ENCODE measurements at places on chromosomes 1 and 21.

GRCh38 chr1:184419350-184420161 is 32.7 kb downstream of the C1orf21 start:
- no peak for DNase-seq

DNA sequence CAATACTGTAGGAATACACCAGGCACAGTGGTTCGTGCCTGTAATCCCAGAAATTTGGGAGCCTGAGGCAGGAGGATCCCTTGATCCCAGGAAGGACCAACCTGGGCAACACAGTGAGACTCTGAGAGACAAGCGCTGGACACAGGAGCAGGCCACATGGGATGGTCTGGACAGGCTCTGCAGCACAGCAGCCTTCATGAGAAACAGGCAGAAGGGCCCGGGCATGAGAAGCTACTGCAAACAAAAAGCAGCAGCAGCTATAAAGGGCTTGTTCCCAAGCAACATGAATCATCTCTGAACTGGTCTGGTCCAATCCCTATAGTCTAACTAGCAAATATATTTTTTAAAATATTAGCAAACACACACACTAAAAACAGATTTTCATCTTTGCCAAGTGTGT is 35.5 kb upstream of the SLAMF9 start:
- no peak for DNase-seq

GRCh38 chr1:233570216-233570615 is 43.7 kb upstream of the KCNK1 start:
- DNase-seq: no peak

DNA sequence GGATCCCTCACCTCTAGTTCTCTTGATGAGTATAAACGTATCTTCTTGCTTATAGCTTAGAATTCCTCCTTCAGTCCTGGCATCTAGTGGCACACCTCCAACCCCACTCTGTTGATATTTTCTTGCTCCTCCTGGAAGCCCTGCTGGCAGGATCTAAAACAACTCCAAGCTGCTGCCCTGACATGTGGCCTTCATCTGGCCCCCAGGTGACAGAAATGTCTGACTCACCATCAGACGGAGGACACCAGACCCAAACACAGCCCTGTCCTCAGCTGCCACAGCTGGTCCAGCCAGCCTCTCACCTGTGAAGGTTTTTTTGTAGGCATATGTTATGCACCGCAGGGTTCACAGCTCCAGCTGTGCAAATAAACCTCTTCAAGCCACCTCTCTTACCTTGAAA is 53.4 kb downstream of the KRTAP19-8 start:
- DNase-seq: no peak

DNA sequence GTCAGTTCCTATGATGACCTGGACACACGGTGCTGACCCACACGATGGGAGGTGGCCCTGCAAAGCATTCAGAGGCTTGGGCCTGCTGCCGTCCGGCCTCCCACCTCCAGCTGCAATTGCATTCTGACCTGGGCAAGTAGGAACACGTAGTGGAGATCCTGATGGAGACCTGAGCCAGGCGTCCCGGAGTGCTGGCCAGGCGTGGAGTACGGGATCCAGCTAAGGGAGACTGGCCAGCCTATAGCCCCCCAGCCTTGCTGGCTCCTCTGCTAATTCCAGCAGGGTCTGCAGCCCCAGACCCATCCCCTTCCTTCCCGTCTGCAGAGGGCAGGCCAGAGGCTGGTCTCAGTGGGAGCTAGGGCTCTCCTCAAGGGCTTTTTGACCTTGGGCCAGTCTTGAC is 11.2 kb downstream of the CD46 start:
- no peak for DNase-seq

DNA sequence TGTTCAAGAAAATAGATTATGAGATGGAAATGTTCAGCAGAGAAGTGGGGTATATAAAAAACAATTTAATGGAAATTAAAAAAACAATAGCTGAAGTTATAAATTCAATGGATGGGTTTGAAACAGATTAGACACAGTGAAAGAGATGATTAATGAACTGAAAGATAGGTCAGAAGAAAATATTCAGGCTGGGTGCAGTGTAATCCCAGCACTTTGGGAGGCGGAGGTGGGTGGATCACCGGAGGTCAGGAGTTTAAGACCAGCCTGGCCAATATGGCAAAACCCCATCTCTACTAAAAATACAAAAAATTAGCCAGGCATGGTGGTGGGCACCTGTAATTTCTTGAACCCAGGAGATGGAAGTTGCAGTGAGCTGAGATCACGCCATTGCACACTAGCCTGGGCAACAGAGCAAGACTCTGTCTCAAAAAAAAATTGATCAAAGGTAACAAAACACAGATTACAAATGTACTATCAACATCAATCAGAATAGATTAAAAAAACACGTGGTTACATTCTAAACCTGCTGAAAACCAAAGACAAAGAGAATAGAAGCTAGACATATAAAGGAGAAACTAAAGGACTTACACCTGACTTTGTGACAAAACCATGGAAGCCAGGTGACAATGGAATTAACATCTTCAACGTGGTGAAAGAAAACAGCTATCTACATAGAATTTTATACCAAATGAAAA is 4.8 kb upstream of the SUMO3 start:
- no peak for DNase-seq

Measured in DMS79 (cell line).